Hindlimb muscle (tissue), 1 donor: ENCODE measurements at places on chromosomes 16 and 17.

DNA sequence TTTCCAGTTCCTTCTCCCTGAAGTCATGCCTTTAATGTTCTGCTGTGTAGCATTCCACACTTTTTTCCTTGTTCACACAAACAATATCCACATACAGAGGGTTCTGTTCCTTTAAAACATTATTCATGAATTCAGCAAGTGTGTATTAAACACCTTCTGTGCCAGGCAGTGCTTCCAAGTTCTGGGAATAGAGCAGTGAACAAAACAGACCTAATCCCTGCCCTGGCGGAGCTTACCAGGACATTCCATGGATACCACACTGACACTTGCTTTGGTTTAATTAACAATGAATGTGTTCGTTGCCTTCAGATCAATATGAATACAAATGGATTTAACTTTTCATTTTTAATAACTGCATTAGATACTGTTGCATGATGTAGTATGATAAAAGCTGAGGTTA, 57.9 kb upstream of the CLEC19A start:
- no peak for DNase-seq

DNA sequence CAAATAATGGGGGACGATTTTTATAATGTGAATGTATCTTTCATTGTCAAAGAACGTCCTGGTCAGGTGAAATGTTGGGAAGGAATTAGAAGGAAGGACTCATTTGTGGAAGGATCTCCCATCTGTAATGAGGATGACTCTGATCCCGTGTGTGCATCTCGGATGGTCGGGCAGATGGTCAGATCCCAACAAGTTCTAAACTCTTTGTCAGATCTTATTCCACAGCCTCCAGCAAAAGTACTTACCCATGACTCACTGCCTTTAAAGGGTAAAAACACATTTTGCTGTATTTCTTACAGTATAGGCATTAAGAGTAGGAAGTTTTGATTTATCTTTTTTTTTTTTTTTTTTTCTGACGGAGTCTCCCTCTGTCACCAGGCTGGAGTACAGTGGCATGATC, 539 bp upstream of the KRTAP4-8 start:
- DNase-seq, result no peak

DNA sequence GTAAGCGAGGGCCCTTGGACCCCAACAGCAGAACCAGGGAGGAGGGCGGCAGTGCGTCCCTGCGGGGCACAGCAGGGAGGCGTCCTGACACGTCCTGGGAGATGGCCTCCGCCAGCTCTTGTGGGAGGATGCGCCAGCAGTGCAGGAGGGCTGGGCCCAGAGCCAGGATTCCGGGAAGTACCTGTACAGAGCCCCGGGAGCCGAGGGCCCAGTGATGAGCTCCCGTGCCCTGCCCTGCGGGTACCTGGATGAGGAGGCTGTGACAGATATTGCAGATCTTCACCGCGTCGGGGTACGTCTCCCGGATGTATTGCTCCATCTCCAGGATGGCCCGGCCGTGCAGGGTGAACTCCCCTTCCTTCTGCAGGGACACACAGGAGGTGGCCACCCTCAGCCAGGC, 23.1 kb downstream of the KDM8 start:
- no peak for DNase-seq

- no peak for DNase-seq
These were observed 279.8 kb upstream of the SALL1 start for GRCh38 chr16:51430716-51431369.

- DNase-seq, result no peak
These were observed 5.9 kb downstream of the PAM16 start for GRCh38 chr16:4344983-4345835.

DNA sequence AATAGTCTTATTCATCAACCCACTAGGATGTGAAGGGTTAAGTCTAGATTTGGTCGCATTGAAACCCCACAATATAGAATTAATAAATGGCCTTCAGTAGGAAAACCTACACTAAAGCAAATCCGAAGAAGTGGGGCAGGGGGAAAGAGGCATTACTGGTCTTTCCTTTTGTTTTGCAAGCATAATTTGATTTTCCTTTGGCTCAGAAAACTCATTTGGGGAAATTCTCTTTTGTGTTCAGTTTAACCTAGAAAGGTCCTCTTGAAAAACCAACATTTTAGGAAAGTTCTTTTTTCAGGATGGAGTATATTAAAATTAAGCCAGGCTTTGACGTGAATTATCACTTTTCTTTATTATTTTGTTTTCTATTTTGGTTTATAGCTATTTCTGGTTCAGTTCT, 31.7 kb downstream of the ERCC4 start:
- DNase-seq, result no peak

GRCh38 chr17:15516150-15516549, 47.1 kb downstream of the TVP23C start:
- DNase-seq, result no peak

GRCh38 chr17:40588552-40588951, 23.3 kb upstream of the CCR7 start:
- DNase-seq, result no peak

GRCh38 chr16:12551946-12552345, 251.7 kb downstream of the CPPED1 start:
- DNase-seq, result no peak

GRCh38 chr17:13044572-13045065, 26.8 kb upstream of the ELAC2 start:
- peak; percentile 50 for DNase-seq

GRCh38 chr16:68310437-68310773, 341 bp downstream of the SLC7A6OS start:
- DNase-seq, result no peak

DNA sequence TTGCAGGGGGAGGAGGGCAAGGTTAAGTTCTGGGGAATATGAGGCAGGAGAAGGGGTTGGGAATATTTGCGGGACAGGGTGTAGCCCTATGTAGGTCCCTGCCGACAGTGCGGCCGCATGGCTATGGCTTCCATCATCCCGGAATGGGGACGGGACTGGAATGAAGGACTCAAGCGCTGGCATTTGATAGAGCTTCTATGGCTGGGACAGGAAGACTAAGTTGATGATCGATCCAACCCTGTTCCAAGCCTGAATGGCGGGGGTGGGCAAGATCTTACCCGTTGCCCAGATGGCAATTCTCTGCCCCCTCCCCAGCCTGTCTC, 47.1 kb downstream of the SRCIN1 start:
- DNase-seq, result no peak

GRCh38 chr16:72112906-72113615, 19.4 kb downstream of the DHX38 start:
- no peak for DNase-seq

DNA sequence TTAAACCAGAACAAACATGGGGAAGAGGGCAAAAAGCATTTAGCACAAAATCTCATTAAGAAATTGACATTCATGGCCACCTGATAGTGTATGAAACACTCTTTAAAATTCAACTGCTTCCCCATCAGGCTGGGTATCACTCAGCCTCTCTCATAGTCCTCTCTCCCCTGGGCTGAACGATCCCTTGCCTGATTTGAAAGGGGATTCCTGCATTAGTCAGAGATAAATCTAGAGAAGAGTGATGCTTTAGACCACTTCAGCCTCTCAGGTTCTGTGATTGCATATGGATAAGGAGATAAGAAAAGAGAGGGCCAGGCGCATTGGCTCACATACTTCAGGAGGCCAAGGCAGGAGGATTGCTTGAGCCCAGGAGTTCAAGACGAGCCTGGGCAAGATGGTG, 280.0 kb downstream of the SOX9 start:
- DNase-seq, result no peak

- DNase-seq, result no peak
These were observed 16.8 kb downstream of the GUCY2D start for GRCh38 chr17:8019166-8019565.

DNA sequence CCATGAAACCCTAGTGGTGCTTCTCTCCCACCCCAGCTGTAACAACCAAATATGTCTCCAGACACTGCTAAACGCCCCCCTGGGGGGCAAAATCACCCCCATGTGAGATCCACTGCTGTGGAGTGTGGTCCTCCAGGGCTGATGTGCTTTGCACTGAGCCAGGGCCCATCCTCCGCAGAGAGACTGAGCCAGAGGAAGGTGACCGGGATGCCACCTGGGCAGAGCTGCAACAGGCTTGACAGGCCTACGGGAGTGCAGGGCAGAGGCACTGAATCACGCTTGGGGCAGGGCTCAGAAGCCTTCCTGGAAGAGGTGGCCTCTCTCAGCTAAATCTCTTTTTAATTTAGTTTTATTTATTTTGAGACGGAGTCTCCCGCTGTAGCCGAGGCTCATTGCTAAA, 4.4 kb downstream of the GJD3 start:
- no peak for DNase-seq

- DNase-seq, result no peak
These were observed 116.8 kb upstream of the SOX9 start for GRCh38 chr17:72004011-72004427.

DNA sequence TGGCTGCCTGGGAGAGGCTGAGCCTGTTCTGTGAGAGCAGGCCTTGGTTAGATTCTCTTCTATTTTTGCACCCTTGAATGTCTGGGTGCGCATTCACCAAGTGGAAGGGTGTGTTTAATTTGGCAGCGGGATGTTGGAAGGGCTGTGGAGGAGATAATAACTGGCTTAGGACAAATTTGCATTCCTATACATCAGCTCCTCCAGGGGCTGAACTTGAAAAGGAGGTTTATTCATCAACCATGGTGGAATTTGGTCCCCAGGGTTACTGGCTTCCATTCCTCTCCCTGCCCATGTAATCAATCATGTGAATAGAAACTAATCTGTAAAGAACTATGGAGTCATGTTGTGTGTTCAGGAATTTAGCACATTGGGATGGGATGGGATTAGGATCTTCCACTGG, 100.2 kb upstream of the FOXF1 start:
- DNase-seq, result no peak

GRCh38 chr16:64629622-64630021, 492.2 kb downstream of the CDH11 start:
- no peak for DNase-seq

DNA sequence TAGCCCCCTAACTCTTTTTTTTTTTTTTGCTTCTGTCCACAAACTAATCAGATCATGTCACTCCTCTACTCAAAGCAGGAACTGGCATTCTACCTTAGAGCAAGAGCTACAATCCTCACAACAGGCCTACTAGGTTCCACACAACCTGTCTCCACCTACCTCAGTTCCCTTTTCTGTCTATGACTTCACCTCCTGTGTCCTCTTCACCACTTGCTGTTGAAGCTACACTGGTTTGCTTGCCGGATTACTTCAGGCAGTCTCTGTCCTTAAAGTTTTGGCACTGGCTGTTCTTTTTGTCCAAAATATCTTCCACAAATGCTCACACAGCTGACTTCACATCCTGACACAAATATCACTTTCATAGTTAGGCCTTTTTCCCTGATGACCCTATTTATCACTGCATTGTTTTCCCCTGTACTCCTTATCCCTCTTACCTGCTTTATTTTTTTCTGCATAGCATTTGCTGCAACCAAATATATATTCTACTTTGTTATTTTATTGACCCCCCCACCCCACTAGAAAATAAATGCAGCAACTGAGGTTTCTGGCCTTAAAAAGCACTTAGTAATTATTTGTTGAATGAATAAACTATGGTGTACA, 72.0 kb downstream of the KANSL1 start:
- no peak for DNase-seq

DNA sequence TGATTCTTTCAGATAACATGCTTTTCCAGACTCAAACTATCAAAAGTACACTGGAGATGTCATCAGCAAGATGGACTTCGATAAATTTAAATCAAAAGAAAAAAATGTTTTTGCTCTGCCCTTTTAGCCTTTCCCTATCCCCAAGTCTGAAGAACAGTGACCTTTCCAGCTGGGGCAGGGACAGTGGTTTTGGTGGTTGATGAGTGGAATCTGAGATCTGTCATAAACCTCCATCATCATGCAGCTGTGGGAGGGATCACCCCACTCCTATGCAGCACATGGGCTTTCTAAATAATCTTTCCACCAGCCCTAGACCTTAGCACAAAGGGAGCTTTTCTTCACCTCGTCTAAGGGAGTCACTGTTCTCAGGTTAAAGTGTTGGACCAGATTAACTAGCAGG, 869.5 kb upstream of the SOX9 start:
- DNase-seq, result no peak

DNA sequence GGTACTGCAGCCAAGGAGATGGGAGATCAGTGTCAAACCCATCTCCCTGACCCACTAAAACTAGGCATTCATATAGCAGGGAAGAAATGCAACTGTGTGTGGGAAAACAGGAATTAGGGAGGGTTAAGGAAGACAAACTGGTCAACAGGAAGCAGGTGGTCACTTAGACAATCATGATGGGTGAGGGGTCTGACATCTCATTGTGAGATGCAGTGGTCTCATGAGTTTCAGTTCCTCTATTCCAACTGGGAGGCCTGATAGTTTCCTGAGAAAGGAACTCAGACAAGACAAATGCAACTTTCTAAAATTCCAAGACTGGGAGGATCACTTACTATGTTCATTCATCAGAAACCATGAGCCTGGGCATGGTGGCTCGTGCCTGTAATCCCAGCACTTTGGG, 361.4 kb upstream of the C16orf82 start:
- DNase-seq, result no peak

DNA sequence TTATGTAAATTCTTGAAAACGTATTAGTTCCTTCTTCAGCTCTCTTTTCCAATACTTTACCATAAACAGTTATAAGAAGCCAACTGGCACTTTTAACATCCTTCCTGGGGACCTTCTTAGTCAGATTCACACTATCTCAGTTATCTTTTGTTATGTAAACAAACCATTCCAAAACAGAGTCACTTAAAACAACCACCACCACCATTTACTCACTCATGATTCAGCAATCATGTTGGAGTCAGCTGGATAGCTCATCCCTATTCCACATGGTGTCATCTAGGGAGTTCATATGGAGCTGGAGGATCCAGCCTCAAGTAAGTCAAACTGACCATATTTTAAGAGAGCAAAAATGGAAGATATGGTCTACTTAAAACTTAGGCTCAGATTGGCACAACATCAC, 240.3 kb upstream of the IRX3 start:
- no peak for DNase-seq

DNA sequence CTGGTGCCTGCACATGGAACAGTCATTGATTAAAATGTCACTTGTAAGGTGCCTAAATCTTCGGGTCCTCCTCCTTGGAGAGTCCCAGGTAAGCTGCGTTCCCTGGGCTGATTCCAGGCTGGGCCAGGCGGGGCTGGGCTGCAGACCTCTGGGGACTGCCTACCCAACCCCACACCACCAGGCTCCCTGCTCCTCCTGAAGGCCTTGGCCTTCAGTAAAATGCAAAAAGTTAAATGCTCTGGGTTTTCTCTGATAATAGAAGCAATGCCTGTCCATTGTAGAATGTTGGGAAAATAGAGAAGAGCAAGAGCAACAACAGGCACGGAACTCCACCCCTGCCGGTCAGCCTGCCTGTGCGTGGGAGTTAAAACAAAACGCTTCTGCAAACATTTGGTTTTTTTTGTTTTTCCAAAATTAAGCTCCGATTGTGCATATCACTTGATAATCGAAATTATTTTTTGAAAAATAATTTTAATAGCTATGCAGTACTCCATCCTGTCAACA, 363.9 kb downstream of the SEC14L1 start:
- DNase-seq, result no peak
